ENCODE measurements at places on chromosomes 3 and 15.
A peak's percentile ranks its signal among the peaks of the same experiment; 100 is the strongest.

- DNase-seq = peak; percentile 42
Observed at GRCh38 chr3:51670053-51670822, 814 bp upstream of the TEX264 start.

- DNase-seq = no peak
Observed at GRCh38 chr15:46518381-46518780, 883.6 kb downstream of the SQOR start.

DNA sequence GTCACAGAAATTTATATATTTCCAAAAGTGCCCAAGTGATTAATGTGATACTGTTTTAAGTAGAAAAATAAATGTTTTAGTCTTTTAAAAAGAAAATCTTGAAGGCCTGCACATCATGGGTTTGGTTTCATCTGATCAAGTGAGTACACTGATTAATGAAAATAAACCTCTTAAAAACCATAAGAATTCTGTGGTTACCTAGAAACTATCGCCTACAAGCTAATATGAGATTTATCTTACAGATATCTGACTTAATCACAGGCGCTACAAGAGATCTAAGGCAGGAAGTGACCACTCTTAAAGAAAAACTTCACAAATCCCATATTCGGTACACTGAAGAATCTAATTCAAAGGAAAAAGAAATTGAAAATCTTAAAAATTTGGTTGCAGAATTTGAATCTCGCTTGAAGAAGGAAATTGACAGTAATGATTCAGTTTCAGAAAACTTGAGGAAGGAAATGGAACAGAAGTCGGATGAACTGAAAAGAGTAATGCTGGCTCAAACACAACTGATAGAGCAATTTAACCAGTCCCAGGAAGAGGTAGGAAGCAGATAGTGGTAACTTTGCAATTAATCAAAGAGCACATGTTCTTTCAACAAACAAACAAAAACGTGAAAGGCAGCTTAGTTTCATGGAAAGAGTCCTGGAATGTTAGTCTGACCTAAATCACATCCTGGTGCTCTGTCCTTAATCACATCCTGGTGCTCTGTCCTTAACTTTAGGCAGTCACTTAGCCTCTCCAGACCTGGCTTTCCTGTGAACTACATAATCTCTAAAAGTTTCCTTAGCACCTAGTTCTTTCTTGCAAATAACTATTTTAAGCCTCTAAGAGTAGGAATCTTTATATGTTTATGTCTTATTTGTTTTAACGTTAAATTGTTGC is 131.8 kb downstream of the CCNL1 start:
- no peak for DNase-seq

GRCh38 chr15:40092256-40092978 is 16.3 kb downstream of the BMF start:
- DNase-seq = no peak

GRCh38 chr3:120348065-120348990 is 826 bp downstream of the LRRC58 start:
- DNase-seq = peak; percentile 10

Measured in T47D (cell line).